ENCODE measurements at places on chromosomes 3 and 15.

GRCh38 chr3:153182501-153183293 lies 20.7 kb downstream of the RAP2B start:
- DNase-seq, result no peak

- DNase-seq, result no peak
Measured at GRCh38 chr3:188867691-188868265, 304.0 kb upstream of the TPRG1 start.

DNA sequence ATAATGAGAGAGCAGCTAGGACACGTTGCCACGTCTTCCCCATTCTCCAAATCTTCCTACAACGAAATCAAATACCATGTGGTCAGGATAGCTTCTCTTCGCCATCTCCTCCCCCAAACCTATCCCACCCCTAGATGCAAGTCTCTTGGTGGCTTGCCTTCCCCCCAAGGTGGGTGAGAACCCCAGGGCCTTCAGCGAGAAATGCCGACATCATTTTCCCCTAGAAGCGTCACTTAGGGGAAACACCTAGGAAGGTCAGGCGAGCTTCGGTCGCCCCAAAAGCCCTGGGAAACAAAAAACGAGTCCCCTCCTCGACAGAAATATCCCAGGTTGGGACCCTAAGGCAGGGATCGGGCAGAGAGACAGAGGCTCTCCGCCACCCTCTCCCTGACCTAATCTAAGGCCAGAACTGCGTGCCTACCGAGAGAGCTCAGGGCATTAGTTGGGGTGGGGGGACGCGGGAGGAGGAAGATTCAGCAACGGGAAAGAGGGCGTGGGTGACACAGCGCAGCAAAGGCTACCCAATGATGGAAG lies 502 bp downstream of the DPH3 start:
- DNase-seq, result no peak

DNA sequence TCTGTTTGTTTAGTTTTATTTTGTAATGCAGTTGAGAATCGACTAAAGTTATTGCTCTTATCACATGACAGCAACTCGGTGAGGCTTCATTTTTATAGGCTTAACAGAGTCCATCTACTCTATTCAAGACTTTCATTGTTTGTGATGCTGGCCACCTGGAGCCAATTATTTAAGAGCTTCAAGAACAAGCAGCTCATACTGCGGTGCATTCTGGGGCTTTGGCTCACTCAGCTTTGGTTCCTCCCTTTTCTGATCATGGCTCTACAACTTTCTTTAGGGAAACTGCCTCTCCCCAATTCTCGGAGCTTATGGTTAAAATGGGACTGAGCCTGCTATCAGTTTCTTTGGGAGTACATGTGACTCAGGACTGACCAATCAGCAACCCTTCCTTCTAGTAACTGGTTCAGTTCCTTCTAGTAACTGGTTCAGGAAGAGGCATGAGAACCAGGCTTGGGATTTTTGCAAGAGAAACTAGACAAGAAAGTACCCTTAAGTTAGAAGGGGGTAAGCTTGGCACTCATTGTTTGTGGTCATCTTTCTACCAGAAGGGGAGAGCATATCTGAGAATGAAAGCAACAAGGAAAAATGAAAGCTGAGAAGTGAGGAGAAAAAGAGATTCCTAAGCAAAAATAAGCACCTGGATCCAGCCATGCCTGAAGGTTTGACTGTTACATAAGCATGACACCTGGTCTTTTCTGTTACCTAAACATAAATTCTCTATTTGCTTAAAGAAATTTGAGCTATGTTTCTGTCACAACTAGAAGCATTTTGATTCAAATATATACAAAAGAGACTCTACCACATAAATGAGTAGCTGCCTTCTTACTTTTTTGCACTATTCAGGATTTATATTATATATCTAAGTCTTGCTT lies 24.1 kb upstream of the ARHGEF3 start:
- no peak for DNase-seq

- no peak for DNase-seq
Measured at GRCh38 chr3:186871403-186871924, 29.0 kb downstream of the ADIPOQ start.

DNA sequence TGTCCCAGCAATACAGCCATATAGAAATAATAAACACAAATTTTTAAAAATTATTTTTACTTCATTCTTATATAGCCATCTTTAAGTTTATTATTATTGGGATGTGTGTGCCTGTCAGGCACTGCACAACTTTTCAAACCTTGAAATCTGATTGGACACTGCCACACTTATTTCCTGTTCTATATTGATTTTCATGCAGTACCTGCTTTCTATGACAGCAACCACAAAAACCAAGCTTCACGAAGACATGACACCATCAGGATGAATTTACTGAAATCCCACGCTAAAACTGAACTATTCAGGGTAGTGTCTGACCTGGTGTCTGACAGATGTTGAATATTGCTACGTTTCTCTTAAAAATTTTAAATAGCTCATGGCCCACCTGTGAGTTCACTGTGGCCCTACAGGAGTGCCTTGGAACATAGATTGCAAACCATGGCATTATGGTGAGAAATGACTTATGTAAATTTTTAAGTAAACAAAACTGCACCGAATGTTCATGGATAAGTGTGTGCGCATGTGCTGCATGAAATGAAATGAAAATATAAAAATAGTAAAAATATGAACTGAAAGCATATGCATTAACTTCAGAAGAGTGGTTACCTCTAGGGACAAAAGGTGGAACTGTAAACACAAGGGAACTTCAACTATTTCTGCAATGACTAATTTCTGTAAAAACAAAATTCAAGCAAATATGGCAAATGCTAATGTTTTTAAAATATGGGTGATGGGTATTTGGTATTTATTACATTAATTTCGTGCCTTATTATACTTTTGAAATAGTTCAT lies 152.3 kb downstream of the ZBTB20 start:
- no peak for DNase-seq

GRCh38 chr3:73621388-73621787 lies 3.4 kb downstream of the PDZRN3 start:
- DNase-seq, result no peak

DNA sequence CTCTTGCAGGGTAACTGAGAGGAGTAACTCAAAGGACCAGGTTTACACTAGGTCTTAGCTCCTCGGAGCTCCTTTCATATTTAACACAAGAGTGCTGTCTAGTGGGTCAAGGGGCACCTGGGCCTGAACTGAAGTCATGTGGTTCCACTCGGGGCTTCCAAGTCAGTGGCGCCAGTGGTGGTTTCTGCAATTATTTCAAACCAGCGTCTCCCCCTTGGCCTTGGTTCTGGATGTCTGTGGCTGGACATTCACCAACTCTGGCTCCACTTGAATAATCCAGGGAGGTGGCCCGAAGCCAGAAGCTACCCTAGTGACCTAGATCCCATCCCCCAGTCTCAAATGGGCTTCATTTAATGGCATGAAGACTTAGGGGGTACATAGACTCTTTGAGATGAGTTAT lies 144.3 kb upstream of the ADAMTS9 start:
- DNase-seq, result no peak

DNA sequence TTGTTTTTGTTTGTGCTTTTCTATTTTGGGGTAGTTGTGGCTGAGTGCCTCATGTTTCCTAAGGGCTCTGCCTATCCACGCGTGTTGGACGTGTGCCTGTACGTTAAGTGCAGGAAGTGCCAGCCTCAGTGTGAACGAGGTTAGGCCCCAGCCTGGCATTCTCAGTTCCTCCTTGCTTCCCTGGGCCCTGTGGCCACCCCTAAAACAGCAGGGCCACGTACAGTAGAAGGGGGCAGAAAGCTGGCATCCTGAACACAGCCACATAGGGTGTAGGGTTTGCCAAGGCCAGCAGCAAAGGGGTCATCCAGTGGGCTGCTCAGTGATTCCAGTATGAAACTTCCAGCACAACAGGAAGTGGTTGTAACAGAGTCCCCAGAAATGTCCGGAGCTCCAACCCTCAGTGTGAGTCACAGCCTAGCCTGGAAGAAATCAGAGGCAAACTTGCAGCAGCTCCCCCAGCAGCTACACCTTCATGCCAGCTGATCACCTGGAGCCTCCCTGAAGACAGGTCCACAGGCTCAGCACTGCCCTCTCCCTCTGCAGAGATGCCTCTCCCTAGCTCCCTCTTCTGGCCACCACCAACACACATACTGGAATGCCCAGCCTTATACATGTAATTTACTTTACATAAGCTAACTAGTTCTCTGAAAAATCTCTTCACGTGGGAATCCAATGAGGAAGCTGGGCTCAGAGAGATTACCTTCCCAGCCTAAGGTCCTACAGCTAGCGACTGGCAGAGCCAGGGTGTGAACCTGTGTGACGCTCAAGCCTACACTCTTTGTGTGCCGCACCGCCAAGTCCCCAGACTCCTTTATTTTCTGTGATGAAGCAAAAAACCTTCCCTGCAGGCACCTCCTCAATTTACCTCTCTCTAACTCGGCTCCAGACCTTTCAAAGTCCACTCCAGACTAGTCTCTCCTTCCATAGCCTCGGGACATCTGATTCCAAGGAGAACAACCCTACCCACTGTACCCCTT lies 26.6 kb downstream of the ILDR1 start:
- no peak for DNase-seq

Measured in stimulated activated CD8-positive, alpha-beta memory T cell treated with anti-CD3 and anti-CD28 coated beads, Interleukin-2, amount 100 ng/mL, for 48 hours (primary cell).